ENCODE measurements at places on chromosomes 11 and 22.

- DNase-seq: no peak
Measured at GRCh38 chr11:68855205-68855981, 13.7 kb upstream of the CPT1A start.

- no peak for DNase-seq
Measured at GRCh38 chr22:25447067-25447685, 117.3 kb upstream of the GRK3 start.

GRCh38 chr11:10653946-10654810, 39.4 kb downstream of the IRAG1 start:
- DNase-seq: no peak

GRCh38 chr11:810040-810567, 337 bp downstream of the RPLP2 start:
- no peak for DNase-seq

DNA sequence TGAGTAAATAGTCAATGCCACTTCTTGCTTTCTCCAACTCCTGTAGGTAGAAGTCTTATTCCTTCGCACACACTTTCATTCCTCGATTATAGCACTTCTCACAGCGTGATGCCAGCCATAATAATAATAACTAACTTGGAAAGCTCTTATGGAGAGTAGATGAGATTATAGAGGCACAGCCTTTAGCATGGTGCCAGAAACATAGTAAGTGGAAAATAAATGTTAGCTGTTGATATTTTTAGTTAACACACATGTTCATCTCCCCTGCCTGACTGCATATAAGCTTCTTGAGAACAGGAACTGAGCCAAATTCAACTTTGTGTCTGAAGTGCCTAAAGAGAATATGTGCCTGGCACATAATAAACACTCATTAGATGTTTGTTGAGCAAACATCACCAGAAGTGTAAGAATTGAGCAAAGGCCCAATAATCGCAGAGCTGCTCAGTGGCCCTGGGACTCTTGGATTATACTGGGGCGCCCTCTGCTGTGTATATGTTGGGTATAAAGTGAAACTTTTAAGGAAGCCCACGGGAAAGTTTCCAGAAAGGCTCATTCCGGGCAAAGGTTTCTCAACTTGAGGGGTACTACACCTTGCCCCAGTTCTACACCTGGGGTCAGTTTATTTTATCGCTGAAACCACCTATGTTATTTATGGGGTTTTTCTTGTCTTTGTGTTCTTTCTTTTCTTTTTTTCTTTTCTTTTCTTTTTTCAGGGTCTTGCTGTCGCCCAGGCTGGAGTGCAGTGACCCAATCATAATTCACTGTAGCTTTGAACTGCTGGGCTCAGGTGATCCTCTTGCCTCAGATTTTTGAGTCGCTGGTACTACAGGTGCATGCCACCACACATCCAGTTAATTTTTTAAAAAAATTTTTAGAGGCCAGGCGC, 22.3 kb downstream of the SLN start:
- peak; percentile 10 for DNase-seq

DNA sequence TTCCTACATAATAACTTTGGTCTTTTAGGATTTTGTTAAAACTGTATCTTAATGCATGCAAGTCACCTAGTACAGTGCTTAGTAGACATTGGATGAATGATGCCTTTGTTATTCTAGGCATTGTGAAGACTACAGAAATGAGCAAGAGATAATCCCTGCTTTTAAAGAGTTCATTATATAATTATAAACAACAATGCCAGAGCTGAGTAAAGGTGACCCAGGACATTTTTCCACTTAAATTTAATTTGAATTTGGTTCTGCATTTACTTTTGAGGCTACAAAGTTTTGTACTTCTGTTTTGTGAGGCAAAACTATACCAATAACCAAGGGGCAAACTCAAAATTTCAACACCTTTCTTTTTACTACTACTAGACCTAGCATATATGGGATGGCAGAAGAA, 182.0 kb upstream of the SESN3 start:
- DNase-seq: no peak

DNA sequence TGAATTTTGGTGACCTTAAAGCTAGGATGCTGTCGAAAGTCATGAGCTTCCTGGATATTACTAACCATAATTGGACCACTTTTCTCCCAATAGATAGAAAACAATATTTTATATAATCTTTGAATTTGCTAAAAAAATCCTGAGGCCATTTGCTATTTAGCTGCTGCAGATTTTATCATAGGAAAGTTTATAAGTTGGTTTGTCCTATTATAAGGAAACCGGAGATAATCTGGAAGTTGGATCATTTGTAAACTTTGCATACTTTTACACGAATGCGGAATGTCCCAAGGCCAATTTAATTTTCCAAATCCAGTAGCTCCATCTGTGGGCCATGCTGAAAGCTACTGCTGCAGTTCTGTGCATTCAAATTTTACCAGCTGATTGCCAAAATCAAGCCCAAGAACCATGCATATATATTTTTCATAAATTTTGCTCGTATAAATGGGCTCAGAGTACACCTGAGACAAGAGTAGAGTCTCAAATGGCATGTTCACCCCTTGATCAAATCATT, 378.3 kb downstream of the FAM181B start:
- DNase-seq: no peak

DNA sequence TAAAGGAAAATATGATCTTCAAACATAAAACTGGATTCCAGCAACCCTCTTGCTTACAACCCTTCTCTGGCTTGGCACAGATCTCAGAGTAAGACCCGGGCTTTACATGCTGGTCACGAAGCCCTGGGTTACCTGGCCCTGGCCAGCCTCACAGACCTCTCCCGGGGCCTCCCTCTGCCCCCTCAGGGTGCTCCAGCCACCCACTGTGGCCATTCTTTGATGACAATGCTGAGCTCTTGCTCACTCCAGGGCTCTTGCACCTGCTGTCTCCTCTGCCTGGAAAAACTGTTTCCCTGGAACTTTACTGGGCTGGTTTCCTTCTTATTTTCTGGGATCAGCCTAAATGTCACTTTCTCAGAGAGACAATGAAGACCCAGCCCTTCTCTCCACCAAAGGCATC, 43.9 kb downstream of the C11orf96 start:
- DNase-seq: no peak

GRCh38 chr11:123611698-123612097, 42.7 kb downstream of the SCN3B start:
- no peak for DNase-seq

All from stimulated activated CD8-positive, alpha-beta memory T cell treated with anti-CD3 and anti-CD28 coated beads, Interleukin-15, amount 100 ng/mL, for 24 hours (primary cell).